ENCODE measurements at places on chromosomes 3 and 15. TPM values are rescaled to one million over a fixed set of nuclear protein-coding genes. Genes with fewer than 3 reads are reported as not detected.

DNA sequence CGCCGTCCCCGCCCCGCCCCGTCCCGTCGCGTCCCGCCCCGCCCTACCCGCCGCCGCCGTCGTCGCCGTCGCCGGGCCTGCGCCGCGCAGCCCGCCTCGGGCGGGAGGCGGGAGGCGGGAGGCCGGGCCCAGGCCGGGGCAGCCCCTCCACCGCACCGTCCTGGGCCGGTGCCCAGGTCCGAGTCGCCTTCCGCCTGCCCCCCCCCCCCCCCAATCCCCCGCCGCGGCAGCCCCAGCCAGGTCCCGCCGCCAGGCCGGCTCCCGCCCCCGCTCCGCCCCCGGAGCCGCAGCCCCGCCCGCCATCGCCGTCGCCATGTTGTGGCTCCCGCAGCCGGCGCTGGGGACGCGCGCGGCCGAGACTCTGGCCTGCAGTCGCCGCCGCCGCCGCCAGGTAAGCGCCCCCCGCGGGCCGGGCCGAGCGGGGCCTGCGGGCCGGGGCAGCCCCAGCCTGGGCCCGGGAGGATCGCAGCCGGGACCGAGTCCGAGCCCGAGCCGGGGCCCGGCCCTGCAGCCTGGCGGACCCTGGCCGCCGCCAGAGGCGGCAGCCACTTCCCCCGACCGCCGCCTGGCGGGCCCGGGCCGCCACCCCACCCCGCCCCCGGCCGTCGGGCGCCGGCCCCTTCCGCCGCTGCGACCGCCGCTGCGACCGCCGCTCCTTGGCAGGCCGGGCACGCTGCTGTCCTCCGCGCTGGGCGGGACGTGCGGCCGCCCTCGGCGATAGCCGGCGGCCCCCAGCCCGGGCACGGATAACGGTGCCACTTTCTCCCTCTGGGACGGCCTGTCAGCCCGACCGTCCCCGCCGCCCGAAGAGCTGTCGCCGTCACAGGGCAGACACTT is at the start of gene ZNF592:
TSS of gene ZNF592 (plus strand) at position 319 of the 837 bp plus-strand sequence. CDS start 34,084 bp downstream, outside the sequence.
- DNase-seq, result peak; percentile 89

The TASOR gene
- 44.4 TPM for total RNA-seq

DNA sequence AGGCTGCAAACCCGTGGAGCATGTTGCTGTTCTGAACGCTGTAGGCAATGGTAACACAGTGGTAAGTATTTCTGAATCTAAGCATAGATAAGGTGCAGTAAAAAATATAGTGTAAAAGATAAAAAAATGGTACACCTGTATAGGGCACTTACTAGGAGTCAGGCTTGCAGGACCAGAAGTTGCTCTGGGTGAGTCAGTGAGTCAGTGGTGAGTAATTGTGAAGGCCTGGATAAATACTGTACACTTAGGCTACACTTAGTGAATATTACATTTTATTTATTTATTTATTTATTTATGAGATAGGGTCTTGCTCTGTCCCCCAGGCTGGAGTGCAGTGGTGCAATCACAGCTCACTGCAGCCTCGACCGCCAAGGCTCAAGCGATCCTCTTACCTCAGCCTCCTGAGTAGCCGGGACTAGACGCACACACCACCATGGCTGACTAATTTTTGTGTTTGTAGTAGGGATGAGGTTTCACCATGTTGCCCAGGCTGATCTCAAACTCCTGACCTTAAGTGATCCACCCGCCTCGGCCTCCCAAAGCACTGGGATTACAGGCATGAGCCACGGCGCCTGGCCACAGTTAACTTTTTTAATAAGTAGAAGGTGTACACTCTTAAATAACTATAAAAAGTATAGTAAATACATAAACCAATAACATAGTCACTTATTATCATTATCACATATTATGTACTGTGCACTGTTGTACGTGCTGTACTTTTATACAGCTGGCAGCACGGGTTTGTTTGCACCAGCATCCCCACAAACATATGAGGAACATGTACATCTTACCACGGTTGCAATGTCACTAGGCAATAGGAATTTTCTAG is 155.1 kb downstream of the IGF1R start:
- DNase-seq, result no peak

- no peak for DNase-seq
Measured at GRCh38 chr15:94366781-94367180, 135.4 kb downstream of the MCTP2 start.

DNA sequence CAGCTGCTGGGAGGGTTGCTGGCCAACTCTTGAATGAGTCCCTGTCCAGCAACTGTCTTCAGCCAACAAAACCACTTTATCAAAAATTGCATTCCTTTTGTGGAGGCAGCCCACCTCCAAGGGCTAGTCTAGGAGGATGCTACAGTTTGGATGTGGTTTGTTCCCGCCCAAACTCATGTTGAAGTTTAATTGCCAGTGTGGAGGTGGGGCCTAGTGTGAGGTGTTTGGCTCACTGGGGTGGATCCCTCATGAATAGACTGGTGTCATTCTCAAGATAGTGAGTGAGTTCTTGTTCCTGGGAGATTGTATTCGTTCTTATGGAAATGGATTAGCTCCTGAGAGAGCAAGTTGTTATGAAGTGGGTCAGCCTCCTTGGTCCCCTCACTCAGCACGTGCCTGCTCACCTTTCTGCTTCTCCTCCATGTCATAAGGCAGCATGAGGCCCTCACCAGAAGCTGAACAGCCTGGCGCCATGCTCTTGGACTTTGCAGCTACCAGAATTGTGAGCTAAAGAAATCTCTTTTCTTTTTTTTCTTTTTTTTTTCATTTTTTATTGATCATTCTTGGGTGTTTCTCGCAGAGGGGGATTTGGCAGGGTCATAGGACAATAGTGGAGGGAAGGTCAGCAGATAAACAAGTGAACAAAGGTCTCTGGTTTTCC is 4.2 kb upstream of the RFC4 start:
- DNase-seq, result no peak

GRCh38 chr3:152175528-152175889 is 93.2 kb upstream of the MBNL1 start:
- DNase-seq, result no peak

- DNase-seq, result no peak
Measured at GRCh38 chr3:107699682-107700081, 176.9 kb downstream of the BBX start.

- DNase-seq, result no peak
Measured at GRCh38 chr3:10485380-10485779, 20.0 kb downstream of the ATP2B2 start.

The CCDC54 gene
- total RNA-seq, result not detected

DNA sequence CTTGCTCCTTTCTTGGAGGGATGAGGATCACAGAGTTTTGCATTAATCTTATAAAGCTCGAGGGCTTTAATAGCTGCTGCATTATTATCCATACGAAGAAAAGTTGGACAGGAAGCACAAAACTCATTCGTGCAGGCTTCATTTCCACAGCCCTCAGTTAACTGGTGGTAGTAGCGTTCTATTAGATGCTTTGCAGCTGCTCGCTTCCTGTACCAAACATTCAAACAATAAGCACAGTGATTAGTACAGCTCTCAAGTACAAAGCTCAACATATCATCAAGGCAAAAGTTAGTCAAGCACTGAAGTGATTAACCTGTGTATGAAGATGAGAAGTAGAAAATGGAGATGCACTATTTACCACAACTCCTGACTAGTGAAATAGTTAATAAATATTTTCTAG is 63.3 kb downstream of the UBE3A start:
- DNase-seq, result peak; percentile 85

The MME gene
- 9.2 TPM for total RNA-seq

The REC114 gene
- total RNA-seq, result not detected

- DNase-seq, result no peak
Measured at GRCh38 chr3:72085036-72085435, 300.1 kb upstream of the PROK2 start.

The MKRN2OS gene
- total RNA-seq, result not detected

GRCh38 chr3:123188058-123188457 is 13.7 kb upstream of the SEC22A start:
- DNase-seq, result peak; percentile 29

DNA sequence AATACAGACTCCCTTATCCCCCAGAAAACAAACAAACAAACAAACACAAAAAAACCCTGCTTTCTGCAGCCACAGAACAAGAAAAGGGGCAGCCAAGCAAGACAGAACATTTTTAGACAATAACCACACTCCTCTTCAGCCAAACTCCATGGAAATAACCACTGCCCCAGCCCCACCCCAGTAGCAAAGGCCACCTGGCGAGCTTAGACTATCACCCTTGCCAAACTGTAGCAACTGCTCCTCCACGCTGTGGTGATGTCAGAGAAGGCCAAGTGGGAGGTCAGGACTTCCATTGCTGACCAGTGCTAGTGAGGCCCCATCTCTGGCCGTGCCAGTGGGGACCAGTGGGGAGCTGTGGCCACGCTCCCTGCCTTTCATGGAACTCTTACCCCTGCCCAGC is 60.3 kb upstream of the CHRNA7 start:
- DNase-seq, result no peak

DNA sequence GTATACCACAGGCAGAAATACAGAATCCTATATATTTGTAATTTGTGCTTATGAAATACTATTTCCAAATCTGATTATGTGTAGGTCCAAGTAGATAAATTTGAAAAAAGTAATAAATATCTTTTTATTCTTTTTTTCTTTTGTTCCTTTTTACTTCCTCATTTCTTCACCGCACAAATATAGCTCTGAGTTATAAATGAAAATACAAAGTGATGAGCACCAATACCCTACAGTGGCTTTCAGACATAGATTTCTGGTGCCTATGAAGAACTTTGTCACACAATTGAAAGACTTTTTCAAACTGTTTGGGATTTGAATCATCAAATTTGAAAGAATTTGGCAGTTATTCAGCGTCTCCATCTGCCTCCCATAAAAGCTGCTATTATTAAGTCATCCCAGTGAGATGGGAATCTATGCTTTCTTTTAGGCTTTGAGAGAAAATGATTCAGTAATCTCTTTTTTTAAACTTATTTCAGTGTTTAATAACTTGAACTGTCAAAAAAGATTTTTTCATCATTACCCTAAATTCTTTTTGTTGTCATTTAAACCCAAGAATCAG is 363.6 kb upstream of the GOLIM4 start:
- peak; percentile 83 for DNase-seq

DNA sequence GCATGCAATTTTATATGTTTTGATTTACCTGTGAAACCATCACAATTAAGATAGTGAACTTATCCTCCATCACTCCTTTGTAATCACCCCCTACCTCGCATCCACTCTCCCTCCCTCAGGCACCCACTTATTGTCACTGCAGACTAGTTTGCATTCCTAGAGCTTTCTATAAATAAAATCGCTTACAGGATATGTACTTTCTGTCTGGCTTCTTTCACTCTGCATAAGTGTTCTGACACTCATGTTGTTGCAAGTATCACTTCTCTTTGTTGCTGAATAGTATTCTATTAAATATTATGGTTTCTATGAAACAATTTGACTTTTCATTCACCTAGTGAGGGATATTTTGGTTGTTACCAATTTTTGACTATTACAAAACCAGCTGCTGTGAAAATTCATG is 139.3 kb downstream of the RSRC1 start:
- no peak for DNase-seq

The CHST13 gene
- 0.74 TPM for total RNA-seq

DNA sequence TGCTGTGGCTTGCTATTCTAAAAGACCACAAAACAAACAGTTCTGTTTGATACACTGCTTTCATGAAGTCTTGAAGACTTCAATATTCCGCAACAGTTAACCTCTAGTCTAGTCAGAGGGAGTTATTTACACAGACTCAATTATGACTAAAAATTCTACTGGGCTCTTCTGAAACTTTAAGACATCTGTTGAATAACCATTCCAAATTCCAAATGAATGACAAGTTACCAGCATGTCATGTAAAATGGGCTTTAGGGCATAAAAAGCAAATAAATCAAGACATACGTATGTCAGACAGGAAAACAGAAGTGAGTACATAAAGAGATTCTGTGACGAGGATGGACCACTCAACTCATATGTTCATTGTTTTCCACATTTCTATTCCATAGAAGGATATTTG is 93.9 kb downstream of the PLOD2 start:
- no peak for DNase-seq

The CLRN1 gene
- not detected for total RNA-seq

DNA sequence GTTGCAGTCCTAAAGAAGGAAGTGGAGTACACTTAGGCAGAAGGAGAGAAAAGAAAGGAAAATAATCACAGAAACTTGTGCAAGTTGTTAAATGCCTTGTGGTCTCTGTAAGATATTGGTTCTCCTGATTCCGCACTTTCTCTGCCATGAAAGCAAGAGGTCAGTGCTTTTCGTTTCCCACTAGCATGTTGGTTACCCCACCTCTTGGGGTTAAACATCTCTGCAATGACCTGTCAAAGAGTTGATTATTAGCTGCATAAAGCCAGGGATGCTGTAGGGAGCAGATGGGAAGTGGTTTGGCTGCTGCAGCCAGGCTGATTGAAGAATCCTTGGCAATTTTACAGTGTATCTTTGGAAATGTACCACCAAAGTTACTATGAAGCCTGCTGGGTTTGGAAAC is 33.3 kb downstream of the ZNF609 start:
- no peak for DNase-seq

GRCh38 chr3:72652395-72652794 is 195.8 kb downstream of the SHQ1 start:
- no peak for DNase-seq

DNA sequence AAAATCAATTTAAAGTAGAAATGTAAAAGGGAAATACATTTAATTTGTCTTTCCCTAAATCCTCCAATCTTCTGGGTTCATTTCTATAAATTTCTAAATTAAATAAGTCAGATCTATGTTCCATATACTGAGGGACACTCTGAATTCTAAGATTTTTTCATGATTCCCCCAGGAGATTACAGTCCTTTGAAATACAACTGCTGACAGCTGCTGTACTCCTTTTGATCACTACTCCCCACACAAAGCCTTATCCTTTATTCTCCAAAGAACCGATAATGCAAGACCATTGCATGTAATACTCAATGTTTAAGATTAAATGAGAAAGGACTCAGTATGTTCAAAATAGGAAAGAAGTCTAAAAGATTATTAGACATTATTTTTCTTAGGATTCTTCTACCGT is 865.7 kb downstream of the EPHA3 start:
- no peak for DNase-seq

DNA sequence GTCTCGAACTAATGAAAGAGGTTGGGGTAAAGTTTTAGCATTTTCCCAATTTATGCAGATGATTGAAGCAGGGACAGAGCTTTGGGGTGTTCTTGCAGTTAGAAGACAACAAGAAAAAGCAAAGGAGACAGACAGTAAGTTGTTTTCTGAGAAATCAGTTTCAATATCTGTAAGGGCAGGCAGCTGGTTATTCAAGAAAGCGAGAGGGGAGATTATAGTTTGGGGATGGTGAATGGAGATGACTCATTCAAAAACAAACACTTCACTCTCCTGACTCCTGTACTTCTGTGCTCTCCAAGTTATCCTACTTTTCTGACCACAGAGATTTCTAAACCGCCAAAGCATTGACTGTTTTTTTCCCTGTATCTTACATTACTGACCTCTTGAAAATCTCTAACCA is 352.0 kb downstream of the GAP43 start:
- no peak for DNase-seq

DNA sequence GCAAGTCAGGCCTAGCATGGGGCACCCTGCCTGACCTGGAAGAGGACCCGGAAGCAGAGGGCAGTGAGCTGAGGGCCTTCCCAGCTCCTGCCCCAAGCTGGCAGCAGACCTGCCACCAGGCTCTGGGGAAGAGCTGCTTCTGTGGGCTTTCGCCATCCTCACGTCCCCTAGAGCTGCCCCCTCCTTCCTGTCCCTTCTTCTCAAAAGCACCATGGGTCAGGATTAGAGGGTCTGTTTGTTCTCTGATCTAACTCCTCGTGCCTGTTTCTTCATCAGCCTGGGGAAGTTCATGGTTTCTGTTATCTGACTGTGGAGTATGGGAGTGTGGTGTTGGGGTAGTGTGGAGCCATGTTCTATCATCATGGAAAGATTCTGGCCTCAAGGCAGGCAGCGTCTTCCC is 58.4 kb upstream of the POLG start:
- DNase-seq, result no peak

GRCh38 chr3:187205683-187206082 is 8.4 kb downstream of the RTP1 start:
- DNase-seq, result no peak
